Skeletal muscle cell (primary cell): ENCODE measurements at places on chromosomes 11 and 22.

DNA sequence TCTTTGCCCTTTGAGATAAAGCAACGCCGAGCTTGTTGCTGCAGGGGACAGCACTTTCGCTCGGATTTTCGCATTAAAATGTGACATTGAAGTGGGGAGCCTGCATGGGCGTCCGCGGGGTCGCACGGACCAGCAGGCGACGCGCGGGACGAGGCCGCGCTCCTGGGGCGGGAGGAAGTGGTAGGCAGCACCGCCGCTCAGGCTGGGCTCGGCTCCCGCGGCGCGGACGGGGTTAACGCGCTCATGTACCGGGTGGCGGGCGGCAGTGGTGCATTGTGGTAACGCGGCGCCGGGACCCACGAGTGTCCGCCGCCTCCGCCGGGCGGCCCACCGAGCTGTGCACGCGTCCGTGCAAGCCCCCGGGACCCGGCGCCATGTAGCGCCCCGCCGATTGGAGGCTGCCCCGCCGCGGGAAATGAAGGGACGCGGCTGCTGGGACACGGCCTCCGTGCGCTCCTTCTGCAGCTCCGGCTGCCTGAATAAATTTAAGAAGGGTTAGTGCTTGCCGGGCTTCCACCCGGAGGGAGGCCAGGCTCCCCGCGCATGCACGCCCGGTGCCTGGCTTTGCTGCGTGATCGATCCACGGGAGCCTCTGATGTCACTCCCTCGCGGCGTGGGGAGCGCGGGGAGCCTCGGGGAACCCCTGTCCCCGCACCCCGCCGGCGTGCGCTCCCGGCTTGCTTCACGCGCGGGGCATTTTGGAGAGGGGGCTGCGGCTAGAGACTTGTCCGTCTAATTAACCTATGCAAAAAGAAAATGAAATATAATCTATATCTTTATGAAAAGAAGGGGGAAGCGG is 127.7 kb downstream of the OSBP2 start:
- DNase-seq, result no peak

- DNase-seq, result no peak
These were observed 12.0 kb upstream of the STK33 start for GRCh38 chr11:8605971-8606563.

GRCh38 chr22:30830907-30831306 is 136.2 kb downstream of the OSBP2 start:
- DNase-seq, result peak; percentile 74

GRCh38 chr11:1964348-1964747 is 17.2 kb downstream of the MRPL23 start:
- DNase-seq, result no peak

GRCh38 chr11:115060840-115061239 is 382.5 kb downstream of the NXPE2 start:
- DNase-seq, result no peak

GRCh38 chr11:66857234-66857926 is 516 bp downstream of the LRFN4 start:
- DNase-seq, result no peak

DNA sequence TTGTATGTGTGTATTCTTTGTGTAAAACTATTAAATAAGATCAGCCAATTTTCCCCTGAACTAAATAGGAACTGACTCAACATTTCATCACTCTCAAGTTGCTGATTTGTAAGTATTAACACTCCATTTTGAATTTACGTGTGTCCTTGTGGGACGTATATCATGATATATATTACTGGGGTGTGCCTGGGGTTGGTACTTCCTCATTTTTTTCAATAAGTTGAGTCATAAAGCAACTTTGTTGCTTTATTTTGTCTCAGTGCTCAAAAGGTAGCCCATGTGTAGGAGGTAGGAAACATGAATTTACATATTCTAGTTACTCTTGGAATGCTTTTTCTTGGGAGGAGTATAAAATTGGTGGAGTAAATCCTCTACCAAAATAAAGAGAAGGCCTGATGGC is 193.9 kb upstream of the RAG2 start:
- DNase-seq, result no peak

DNA sequence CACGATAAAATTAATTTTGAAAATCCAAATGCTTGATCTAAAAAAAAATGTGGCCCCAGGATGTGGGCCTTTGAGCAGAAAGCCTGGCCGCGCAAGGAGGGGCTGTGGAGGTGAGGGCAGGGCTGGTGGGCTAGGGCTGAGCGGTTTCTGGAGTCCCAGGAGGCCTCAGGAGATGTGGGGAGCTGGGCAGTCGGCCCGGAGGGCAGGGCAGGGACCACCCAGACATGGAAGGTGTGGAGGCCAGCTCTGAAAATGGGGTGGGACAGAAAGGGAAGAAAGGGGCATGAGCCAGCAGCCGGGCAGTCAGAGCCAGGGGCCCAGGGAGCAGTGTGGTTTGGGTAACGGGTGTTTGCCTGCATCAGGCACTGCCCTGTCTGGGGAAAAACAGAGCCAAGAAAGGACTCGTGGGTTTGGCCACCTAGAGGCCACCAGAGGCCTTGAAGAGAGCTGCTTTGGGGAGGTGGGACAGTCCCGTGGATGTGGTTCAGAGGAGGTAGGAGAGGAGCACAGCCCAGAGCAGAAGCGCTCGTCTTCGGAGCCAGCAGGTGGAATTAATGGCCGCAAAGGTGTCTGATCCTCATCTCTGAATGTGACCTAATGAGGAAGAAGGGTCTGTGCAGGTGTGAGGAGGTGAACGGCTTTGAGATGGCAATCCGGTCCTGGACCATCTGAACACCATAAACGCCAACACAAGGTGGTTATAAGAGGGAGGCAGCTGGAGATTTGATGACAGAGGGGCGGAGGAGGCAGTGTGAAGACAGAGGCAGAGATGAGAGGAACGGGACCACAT is 50.2 kb downstream of the IGF2 start:
- no peak for DNase-seq

GRCh38 chr11:111633248-111633647 is 31.0 kb downstream of the SIK2 start:
- no peak for DNase-seq

DNA sequence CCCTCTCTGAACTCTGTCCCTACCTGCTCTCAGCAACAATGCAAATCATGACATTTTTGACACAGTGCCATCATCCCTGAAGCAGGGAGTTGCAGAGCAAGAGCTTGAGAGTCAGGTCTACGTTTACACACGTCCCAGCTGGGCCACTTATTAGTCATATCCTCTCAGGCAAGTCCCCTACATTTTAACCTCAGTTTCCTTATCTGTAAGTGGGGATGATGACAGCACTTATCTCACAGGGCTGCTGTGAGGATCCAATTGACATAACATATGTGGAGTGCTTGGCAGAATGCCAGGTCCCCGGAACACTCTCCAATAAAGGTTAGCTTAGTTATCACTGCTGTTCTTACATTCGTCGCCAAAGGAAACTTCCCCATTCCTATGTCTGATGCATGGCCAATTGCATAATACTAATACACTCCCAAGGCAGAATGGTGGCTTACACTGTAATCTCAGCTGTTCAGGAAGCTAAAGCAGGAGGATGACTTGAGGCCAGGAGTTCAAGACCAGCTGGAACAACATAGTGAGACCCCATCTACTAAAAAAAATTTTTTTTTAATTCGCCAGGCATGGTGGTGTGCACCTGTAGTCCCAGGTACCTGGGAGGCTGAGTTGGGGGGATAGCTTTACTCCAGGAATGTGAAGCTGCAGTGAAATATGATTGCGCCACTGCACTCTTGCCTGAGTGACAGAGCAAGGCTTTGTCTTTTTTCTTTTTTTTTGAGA is 16.6 kb downstream of the ASCC2 start:
- peak; percentile 71 for DNase-seq

GRCh38 chr11:103378931-103379330 is 269.7 kb downstream of the DYNC2H1 start:
- no peak for DNase-seq

DNA sequence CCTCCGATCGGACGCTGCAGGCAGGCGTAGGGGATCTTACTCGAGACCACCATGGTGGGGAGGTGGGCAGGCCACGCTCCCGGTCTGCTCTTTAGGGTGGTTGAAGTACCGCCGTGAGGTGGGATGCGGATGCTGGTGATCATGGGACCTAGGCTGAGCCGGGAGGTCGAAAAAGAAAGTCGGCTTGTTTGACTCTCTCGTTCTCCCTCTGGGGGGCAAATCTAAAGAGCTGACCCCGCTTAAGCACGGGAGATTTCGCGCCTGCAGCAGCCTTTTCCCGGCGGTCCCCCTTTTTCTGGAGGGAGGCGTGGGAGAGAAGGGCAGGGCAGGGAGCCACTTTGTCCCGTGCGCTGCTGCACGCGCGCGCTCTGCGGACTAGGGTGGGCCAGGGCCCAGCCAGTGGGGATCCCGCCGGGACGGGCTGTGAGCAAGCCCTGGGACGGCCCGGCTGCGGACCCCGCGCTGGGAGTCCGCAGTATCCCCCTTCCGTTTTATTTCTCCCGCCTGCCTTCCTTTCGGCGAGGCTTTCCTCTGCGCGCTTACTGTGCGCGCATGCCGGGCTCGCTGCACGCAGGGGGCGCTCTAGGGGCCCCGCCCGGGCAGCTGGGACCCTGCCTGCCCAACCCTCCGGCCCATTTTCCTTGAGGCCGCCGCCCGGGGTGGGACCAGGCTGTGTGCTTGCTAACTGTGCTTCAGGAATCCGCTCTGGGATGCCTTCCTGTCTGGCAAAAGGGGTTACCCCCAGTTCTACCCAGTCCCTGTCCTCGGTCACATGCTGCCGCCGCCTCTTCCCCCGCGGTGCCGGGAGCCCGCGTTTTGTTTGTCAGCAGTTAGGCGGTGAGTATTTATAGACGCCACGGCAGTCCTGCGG is 81.0 kb downstream of the PRR5L start:
- no peak for DNase-seq
